ENCODE measurements at places on chromosomes 12 and 14. TPM values are rescaled to one million over a fixed set of nuclear protein-coding genes. Genes with fewer than 3 reads are reported as not detected.

DNA sequence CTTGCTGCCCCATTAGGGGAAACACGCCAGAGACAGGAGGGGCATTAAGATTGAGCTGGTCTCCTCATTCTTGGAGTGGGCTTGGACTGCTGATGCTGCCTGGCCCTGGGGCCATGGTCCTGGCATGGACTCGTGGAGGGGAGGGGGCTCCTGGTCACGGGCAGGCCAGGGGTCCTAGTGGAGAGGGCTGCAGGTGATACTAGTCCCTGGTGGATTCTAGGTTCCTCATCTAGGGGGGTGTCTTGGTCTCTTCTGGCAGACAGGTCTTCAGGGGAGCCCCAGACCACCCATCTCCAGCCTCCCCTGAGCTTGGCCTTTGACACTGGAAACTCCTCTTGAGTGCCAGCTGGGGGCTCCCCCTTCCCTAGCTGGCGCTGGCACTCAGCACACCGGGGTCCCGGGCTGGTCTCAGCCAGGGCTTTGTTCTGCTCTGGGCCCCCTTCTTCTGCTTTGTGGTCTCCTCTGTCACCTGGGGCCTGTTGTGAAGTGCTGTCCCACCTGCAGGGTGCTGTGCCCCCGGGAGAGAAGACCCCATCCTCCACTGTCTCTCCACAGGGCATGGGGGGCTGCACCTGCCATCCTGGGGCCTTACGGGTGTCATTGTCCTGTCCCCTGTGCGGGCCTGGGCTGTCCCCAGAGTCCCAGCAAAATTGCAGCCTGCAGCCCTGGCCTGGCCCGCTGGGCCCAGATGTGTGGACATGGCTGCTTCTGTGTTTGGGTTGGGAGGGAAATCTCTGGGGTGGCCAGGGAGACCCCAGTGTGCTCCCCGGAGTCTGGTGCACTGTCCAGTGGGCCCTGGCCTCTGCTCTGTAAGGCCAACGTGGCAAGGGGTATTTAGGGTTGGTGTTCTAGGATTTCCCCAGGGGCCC lies 2.3 kb downstream of the KIF26A start:
- DNase-seq: no peak

- DNase-seq: no peak
Measured at GRCh38 chr12:93050026-93050747, 121.1 kb upstream of the EEA1 start.

The TAC3 gene
- not detected for polyA plus RNA-seq

- DNase-seq: no peak
Measured at GRCh38 chr14:60655898-60656685, 6.8 kb upstream of the SIX1 start.

The CIT gene
- polyA plus RNA-seq: 0.43 TPM

The TMPRSS12 gene
- polyA plus RNA-seq: not detected

GRCh38 chr12:68887641-68888040 lies 45.3 kb downstream of the CPM start:
- DNase-seq: no peak

- no peak for DNase-seq
Measured at GRCh38 chr12:105240228-105240627, 4.3 kb upstream of the APPL2 start.

- no peak for DNase-seq
Measured at GRCh38 chr14:95106971-95107370, 50.4 kb downstream of the DICER1 start.

The GPR84 gene
- not detected for polyA plus RNA-seq

DNA sequence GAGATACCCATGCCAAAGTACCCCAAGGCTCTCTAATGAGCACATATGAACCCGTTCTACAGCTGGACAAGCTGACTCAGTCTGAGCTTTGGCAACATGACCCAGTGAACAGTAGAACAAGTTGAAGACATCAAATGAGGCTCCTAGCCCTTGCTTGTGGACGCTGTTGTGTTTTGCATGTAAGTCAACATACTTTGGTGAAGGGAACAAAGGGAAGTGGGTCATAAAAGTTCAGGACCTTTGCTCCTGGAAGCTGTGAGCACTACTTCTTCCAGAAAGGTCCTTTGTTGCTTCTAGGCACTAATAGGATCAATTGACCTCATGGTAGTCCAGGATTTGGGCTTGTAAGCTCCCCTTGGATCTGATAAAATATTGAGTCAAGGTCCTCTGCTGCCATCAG lies 613.5 kb upstream of the TBX3 start:
- no peak for DNase-seq

GRCh38 chr14:39592116-39592789 lies 160.0 kb upstream of the FBXO33 start:
- no peak for DNase-seq

GRCh38 chr14:36649872-36650650 lies 11.6 kb upstream of the PAX9 start:
- DNase-seq: no peak

DNA sequence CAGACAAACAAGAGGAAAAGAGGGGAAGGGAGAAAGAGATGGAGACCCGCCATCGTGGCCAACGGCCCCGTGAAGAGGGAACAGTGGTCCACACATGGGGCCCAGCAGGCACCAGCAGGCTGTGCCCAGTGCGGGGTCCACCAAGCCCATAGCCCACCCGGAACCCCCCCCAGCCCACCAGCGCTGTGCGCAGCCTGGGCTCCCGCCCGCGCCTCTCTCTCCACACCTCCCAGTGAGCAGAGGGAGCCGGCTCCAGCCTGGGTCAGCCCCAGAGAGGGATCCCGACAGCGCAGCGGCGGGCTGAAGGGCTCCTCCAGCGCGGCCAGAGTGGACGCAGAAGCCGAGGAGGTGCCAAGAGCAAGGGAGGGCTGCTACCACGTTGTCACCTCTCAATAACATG lies 105.0 kb upstream of the TMTC1 start:
- no peak for DNase-seq

- DNase-seq: no peak
Measured at GRCh38 chr14:42750771-42751170, 1144.1 kb downstream of the LRFN5 start.

DNA sequence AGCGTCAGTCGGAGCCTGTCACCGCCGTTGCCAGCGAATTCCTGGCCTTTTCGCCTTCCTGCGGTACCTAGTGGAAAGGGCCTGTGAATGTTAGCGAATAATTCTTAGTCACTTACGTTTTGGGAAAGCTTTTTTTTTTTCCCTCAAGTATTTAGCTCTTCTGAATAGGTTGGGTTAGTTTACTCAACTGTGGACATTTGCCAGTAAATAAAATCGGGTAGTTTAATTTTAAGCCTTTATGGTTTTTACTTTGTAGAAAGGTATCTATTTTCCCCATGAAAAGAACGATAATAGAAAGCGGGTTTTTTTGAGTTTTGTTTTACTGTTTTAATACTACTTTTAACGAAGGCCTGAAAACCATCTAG lies 1.7 kb downstream of the YY1 start:
- DNase-seq: no peak
